ENCODE measurements at places on chromosomes 2 and 18.

GRCh38 chr2:94758546-94758945 is 112.7 kb upstream of the TEKT4 start:
- DNase-seq = no peak

DNA sequence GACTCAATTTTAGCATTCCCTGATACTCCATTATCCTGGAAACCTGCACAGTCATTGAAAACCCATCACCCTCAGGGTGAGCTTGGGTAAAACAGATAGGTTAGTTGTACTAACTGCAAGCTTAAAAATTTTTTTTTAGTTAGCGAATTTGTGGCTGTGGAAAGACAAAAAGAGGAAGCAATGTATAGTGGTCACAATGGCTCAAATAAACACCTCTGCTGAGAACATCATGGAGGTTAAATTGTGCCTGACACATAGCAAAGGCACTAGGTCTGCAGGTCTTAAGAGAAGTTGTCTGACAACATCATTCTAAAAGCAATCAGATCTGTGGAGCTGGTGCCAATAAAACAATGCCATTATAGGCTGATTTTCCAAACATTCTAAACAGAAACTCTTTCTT is 84.4 kb upstream of the CAVIN2 start:
- no peak for DNase-seq

- DNase-seq = no peak
Observed at GRCh38 chr18:38539371-38539770, 973.8 kb upstream of the CELF4 start.

- no peak for DNase-seq
Observed at GRCh38 chr18:13525381-13526029, 200.9 kb downstream of the FAM210A start.

DNA sequence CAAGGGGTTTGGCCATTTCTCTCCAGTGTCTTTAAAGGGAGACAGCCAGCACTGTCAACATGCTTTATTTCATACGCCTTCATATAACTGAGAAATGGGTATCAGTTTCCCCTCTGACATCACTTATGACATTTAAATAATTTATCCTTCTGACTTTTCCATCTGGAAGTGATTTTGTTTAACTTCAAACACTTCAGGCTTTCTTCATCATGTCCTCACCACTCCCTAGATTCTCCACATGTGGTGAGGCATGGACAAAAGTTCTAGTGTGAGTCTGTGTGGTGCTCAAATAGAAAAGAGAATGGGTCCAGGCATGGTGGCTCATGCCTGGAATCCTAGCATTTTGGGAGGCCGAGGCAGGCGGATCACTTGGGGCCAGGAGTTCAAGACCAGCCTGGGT is 158.6 kb downstream of the TXNL1 start:
- DNase-seq = no peak

GRCh38 chr2:33897741-33898140 is 298.6 kb upstream of the FAM98A start:
- no peak for DNase-seq
